ENCODE measurements at places on chromosomes 3 and 15. TPM values are rescaled to one million over a fixed set of nuclear protein-coding genes. Genes with fewer than 3 reads are reported as not detected.

DNA sequence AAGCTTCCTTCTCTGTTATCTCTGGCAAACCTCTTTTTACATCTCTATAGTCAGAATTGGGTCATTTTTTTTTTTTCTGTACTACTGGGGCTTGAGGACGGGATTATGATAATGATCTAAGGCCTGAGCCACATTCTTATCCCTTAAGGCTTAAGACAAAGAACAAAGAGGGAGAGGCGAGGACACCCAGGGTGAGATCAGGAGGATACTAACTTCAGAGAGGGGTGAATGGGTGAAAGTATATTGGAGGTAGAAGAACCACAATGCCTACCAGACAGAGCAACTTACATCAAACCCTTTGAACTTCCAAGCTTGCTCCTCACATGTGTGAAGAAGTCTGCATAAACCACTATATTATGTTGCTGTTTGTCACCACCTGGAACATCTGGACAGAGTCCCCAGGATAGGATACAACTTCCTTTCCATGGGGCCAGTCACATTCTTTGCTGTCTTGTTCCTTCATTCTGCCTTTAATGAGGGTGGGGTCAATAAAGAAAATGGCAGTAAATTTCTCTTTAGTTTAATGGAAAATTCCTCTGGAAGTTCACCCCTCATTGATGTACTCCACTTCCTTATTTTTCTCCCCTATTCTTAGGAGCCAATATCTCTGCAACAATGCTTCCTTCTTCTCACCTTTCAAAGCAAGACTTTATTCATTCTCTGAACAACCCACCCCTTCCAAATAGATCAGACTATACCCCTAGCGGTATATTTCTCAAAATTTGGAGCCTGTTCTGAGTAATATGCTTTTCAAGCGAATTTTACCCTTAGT is 9.1 kb upstream of the PDCD6IP start:
- no peak for DNase-seq

Gene REC114
- not detected for total RNA-seq

Gene MAGEL2
- not detected for total RNA-seq

DNA sequence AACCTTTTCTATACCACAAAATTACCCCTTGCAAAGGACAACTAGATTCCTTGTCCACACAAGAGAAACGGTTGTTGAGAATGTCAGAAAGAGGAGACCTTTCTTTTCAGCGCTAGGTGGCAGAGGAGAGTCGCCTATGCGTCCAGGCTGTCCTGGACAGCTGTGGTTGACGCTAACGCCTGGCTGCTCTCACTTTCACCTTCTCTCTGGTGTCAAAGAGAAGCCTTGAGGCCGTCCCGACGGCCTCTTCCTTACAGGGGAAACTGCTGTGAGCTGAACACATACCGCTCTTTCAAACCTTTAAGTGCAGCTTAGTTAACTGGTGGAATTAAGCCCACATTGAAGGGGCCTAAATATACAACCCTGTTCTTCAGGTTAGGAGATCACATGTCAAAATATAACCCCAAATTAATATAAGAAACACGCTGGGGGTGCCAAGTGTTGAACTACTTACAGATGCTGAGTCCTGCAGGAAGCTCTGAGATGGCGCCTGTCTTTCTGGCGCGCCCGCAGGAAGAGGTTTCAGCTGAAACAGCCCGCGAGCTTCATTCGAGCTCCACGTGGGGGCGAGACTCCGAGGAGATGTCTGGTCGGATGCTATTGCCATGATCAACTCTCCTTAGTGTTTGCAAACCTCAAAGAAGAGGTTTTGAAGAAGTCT is 26.1 kb upstream of the KBTBD8 start:
- peak; percentile 38 for DNase-seq

DNA sequence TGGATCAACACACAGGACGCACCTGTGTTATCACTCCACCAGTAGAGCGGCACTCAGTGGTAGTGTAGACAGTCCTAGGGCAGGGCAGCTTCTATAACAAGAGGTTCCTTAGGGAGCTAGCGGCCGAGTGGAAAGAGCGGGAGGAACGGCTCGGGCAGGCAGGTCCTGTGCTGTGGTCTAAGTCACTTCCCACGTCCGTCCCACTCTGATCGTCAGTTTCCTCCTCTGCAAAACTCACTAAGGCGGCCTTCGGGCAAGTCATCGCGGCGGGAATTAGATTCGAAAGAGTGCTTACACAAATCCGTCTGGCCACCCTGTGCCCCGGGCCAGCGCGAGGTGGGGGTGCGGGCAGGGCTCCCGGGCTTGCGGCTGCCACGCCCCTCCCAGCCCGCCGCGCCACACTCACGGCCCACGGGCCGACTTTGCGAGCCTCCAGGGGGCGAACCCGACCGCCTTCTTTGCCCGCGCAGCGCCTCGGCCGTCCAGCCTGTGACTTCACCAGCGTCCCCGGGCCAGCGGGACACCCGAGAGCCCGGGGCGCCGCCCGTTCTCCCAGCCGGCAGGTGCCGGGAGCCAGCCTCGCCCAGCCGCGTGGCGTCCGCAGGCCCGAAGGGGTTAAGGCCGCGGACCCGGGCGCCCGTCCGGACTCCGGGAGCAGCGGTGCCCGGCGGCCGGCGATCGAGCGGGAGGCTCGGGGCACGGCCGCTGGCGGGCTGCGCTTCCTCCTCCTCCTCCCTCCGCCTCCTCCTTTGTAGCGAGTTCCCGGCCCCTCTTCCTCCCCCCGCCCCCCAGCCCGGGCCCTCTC is 416 bp upstream of the CORO2B start:
- peak; percentile 21 for DNase-seq

GRCh38 chr15:82532383-82532990 is 7.8 kb downstream of the RPS17 start:
- DNase-seq = no peak

- DNase-seq = no peak
Observed at GRCh38 chr15:62901909-62902546, 140.5 kb upstream of the TPM1 start.

DNA sequence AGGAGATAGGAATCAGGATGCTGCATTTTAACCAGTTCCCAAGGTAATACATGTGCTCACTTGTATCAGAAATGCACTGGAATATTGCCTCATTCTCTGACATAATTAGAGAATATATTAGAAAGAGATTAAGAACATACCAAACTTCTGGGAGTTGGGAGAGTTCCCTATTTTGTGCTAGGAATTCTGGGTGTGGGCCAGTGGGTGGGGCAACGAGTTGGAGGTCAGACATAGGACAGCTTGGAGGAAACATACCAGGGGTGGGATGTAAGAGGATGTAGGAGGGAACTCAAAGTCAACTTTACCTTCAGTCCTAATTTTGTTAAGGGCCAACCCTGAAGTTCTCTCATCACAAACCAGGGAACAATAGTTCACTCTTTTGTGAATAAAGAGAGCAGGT is 83.6 kb downstream of the SLC7A14 start:
- DNase-seq = no peak

Gene GPR171
- total RNA-seq = 3.4 TPM

DNA sequence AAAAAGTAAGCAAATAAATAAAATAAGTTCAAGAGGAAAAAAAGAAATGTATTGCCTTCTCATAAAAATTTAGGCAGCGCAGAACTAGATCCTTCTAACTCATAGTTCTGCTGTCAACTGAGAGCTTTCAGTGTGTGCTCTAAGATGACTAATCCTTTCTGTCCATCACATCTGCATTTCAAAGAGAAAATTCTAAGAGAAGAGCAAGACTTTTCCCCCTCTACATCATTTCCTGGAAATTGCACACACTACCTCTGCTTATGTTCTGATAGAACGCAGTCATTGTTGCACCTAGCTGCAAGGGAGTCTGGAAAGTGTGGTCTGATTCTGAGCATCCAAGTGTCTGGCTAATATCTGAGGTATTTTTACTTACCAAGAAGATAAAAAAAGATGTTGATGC is 39.6 kb upstream of the SLCO3A1 start:
- no peak for DNase-seq

GRCh38 chr3:107275511-107275910 is 101.7 kb upstream of the CCDC54 start:
- DNase-seq = no peak

Gene CCDC32
- 43.7 TPM for total RNA-seq

DNA sequence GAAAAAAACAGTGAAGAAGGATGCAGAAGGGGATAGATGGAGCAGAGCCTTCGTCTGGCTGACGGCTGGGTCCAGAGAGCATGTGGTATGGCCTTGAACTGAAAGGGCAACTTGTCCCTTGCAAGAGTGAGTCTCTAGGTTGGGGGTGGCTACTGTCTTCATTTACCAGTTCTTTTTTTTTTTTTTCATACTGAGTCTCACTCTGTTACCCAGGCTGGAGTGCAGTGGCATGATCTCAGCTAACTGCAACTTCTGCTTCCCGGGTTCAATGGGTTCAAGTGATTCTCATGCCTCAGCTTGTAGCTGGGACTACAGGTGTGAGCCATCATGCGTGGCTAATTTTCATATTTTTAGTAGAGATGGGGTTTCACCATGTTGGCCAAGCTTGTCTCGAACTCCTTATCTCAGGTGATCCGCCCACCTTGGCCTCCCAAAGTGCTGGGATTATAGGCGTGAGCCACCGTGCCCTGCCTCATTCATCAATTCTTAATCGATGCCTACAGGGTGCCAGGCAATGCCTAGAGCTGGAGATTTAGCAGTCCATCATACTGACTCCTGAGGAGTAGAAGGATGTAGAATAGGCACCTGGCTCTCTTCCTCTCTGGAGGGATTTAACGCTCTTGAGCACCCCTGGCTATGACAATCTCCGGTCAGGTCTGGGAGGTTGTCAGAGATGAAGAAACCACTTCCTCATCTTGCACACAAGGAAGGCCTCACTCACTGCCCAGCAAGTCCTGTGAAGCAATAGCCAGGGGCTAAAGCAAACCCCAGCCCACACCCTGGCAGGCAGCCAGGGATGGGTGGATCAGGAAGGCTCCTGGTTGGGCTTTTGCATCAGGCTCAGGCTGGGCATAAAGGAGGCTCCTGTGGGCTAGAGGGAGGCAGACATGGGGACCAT is at the start of gene CAMP:
CAMP (plus strand) TSS at position 880 of the 898 bp plus-strand sequence; CDS start at position 897, 17 bp downstream.
- DNase-seq = peak; percentile 12

Measured in natural killer cell (primary cell).